ENCODE measurements at places on chromosomes 12 and 14. TPM values are rescaled to one million over a fixed set of nuclear protein-coding genes. Genes with fewer than 3 reads are reported as not detected.

DNA sequence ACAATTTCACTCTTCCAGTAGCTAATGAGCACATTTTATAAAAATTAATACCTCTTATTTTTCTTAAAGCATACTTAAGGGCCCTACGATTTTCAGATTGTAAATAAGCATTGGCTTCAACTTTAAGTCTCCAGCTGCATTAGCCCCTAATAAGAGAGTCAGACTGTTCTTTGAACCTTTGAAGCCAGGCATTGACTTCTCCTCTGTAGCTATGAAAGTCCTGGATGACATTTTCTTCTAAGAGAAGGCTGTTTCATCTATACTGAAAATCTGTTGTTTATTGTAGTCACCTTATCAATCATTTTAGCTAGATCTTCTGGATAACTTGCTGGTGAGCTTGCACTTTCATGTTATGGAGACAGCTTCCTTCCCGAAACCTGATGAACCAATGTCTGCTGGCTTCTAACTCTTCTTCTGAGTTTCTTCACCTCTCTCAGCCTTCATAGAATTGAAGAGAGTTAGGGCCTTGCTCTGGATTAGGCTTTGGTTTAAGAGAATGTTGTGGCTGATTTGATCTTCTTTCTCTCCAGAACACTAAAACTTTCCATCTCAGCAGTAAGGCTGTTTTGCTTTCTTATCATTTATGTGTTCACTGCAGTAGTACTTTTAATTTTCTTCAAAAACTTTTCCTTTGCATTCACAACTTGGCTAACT lies 377.1 kb upstream of the RGS6 start:
- peak overlapping the region; percentile 47 for H3K27ac ChIP-seq
- no peak for DNase-seq
- no peaks in the 10 kb centered on the region for H3K36me3 ChIP-seq

DNA sequence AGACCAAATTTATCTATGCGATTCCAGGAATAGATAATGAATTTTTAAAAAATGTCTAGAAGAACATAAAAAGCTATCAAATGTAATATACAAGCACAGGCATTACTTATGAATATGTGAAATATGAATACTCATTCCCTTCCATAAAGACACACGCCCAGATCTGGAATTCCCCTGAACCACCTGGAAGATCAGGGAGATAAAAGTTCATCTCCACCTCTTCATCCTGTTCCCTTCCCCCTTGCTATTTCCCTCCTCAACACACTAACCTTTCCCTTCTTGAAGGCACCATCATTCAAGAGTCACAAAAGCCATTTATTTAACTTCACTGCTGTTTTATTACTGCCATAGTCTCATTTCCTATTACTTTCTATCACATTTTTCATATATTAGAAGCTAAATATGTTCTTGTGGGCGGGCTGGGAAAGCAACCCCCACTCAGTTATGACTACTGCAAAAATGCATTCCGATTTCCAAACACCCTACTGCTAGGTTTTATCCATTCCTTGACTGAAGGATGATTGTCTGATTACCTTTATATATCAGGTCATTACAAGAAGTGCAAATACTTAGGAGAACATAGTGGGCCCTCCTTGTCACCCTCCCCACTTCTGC lies 16.1 kb downstream of the FGD6 start:
- peaks cover 43% of the 10 kb centered on the region for H3K4me1 ChIP-seq
- H3K27me3 ChIP-seq: no peaks in the 10 kb centered on the region
- H3K4me3 ChIP-seq: no peak overlapping the region
- no peaks in the 10 kb centered on the region for H3K36me3 ChIP-seq
- peak overlapping the region; percentile 68 for H3K27ac ChIP-seq

GRCh38 chr12:27971606-27972005 lies 927 bp downstream of the PTHLH start:
- peaks cover 99% of the 10 kb centered on the region for H3K27me3 ChIP-seq
- H3K36me3 ChIP-seq: no peaks in the 10 kb centered on the region
- H3K27ac ChIP-seq: no peak overlapping the region
- H3K4me3 ChIP-seq: no peak overlapping the region
- DNase-seq: no peak

DNA sequence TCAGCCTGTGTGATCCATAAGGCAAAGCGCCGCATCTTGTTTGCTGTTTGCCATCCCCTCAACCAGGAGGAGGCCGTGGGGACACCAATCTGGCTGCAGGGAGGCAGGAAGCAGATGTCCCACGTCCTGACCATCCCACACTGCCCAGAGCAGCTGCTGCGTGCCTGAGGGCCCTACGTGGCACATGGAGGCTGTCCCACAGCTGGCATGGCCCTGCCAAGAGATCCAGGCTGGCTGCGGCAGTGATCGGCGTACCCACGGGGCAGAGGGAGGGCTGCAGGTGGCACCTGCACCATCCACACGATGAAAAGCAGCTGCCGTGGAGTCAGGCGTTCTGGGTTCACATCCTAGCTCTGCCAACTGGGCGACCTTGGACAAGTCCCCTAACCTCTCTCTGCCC lies 42.0 kb downstream of the NCOR2 start:
- no peak overlapping the region for H3K4me3 ChIP-seq
- no peaks in the 10 kb centered on the region for H3K27me3 ChIP-seq
- H3K27ac ChIP-seq: no peak overlapping the region
- peaks cover 8% of the 10 kb centered on the region for H3K4me1 ChIP-seq
- no peak for DNase-seq

DNA sequence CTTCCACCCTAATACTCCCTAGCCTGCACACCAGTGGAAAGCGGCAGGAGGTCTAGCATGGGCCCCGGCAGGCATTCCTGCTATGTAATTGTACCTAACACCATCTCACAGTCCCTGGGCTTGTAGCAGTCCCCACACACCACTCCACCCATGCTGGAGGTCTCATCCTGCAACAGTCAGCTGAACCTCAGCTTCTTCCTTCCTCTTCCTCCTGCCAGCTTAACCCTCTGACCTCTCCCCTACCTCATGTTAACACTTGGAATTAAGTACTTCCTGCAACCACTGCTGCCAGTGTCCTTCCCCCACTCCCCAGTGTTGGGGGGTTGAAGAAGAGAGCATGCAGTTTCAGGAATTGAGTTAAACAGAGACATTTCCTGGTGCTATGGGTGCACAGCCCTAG lies 7.6 kb downstream of the ADCY4 start:
- no peaks in the 10 kb centered on the region for H3K27me3 ChIP-seq
- H3K27ac ChIP-seq: no peak overlapping the region
- peaks cover 7% of the 10 kb centered on the region for H3K4me1 ChIP-seq
- H3K36me3 ChIP-seq: no peaks in the 10 kb centered on the region

GRCh38 chr12:96907671-96908422 lies 790 bp downstream of the NEDD1 start:
- no peaks in the 10 kb centered on the region for H3K27me3 ChIP-seq
- peak overlapping the region; percentile 92 for H3K27ac ChIP-seq
- peaks cover 7% of the 10 kb centered on the region for H3K4me1 ChIP-seq

- H3K27me3 ChIP-seq: no peaks in the 10 kb centered on the region
- H3K27ac ChIP-seq: no peak overlapping the region
- H3K4me1 ChIP-seq: no peaks in the 10 kb centered on the region
- H3K36me3 ChIP-seq: no peaks in the 10 kb centered on the region
These were observed 83.8 kb downstream of the SLC38A6 start for GRCh38 chr14:61064856-61065255.

DNA sequence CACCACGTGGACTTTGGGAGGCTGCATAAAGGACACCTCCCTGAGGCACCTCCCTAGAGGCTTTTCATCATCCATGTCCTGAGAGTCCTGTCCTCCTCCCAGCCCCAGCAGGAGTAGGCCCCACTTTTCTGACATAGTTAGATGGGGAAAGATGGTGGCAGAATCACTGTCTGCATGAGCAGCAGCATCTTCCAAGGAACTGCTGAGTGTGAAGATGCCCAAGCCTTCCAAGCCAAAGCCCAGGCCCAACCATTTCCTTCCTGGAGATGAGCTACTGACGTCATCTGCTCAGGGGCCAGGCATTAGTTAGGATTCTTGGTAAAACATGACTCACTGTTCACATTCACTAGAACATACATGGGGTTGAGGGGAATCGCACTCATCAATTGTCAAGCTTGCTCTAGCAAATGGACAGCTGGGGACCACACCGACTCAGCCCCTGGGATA lies 37.3 kb downstream of the VDR start:
- no peaks in the 10 kb centered on the region for H3K36me3 ChIP-seq
- H3K27ac ChIP-seq: no peak overlapping the region
- H3K27me3 ChIP-seq: no peaks in the 10 kb centered on the region
- no peak overlapping the region for H3K4me3 ChIP-seq
- H3K4me1 ChIP-seq: peaks cover 12% of the 10 kb centered on the region

- no peak overlapping the region for H3K27ac ChIP-seq
- no peaks in the 10 kb centered on the region for H3K27me3 ChIP-seq
- DNase-seq: no peak
- no peak overlapping the region for H3K4me3 ChIP-seq
- peaks cover 33% of the 10 kb centered on the region for H3K4me1 ChIP-seq
- no peaks in the 10 kb centered on the region for H3K36me3 ChIP-seq
These were observed 222.9 kb downstream of the ZFP36L1 start for GRCh38 chr14:68569970-68570409.

DNA sequence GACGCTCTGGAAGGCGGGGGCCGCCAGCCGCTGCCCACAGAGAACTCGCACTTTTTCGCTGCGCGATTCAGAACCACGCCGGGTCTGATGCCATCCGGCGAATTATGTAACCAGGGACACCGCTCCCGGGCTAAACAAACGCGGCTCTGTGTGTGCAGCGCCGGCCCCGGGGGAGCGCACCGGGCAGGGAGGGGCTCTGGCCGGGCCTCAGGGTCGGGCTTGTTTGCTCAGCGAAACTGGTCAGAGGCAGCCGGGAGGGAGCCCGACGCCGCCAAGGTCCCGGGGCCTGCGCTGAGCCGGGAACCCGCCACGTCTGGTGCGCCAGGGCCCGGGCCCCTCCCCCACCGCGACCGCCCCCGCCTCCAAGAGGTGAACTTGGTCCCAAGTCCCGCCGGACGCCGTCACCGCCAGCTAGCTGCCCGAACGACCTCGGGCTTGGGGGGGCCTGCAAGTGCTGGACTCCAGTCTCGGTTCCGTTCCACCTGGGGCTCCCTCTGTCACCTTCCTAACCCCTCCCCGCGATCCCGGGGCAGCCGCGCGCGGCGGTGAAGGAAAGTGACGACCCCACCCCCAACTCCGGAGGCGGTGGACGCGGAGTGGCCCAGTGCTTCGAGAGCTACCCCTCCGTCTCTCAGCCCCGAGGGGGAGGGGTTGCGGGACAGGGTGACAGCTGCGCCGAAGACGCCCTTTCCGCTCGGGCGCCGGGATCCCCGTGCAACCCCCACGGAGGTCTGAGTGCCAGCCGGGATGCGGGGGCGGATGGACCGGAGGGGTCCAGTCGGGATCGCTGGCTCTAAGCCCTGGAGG lies 848 bp downstream of the CTDSP2 start:
- H3K36me3 ChIP-seq: no peaks in the 10 kb centered on the region
- peaks cover 44% of the 10 kb centered on the region for H3K4me1 ChIP-seq
- peak; percentile 77 for DNase-seq
- peak overlapping the region; percentile 72 for H3K4me3 ChIP-seq
- no peaks in the 10 kb centered on the region for H3K27me3 ChIP-seq

GRCh38 chr14:54483846-54484245 lies 4.9 kb downstream of the GMFB start:
- no peak overlapping the region for H3K4me3 ChIP-seq
- no peak for DNase-seq
- no peaks in the 10 kb centered on the region for H3K27me3 ChIP-seq
- peak overlapping the region; percentile 39 for H3K27ac ChIP-seq
- peaks cover 6% of the 10 kb centered on the region for H3K36me3 ChIP-seq

DNA sequence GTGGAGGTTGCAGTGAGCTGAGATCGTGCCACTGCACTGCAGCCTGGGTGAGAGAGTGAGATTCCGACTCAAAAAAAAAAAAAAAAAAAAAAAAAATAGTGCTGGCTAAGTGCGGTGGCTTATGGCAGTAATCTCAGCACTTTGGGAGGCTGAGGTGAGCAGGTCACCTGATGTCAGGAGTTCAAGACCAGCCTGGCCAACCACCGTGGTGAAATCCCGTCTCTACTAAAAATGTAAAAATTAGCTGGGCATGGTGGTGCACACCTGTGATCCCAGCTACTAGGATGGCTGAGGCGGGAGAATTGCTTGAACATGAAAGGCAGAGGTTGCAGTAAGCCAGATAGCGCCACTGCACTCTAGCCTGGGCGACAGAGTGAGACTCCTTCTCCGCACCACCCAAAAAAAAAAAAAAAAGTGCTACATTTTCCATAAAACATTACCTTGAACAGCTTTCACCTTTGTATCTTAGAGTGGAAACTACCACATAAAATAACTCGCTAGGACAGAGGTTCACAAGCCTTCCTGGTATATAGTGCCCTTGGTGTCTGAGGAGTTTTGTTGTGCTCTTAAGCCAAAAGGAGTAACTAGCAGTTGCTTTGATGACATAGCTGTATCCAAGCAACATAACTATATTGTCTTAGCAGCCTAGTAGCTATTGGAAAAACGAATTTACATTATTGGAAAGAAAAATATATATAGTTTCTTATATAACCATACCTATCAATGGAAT lies 11.1 kb downstream of the PTGES3 start:
- H3K4me1 ChIP-seq: peaks cover 58% of the 10 kb centered on the region
- H3K36me3 ChIP-seq: no peaks in the 10 kb centered on the region
- H3K27ac ChIP-seq: peak overlapping the region; percentile 80
- H3K4me3 ChIP-seq: no peak overlapping the region

DNA sequence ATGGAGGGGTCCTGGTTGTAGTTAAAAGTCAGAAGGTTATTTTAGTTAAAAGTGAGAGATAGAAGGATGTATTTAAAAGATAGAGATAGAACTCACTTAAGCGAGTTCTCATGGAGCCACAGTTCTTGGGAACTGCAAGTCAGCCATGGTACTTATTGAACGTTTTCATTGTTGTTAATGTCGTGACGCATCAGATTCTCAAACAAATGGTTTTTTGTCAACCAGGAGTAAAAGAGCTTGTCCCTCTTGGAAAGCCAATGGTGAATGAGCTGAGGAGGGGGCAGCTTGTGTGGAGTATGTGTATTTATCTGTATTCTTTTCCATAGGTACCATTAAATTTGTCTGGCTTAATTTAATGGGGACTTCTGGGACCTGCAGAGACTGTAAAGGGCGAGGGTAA lies 68.6 kb downstream of the FIGNL2 start:
- H3K4me1 ChIP-seq: peaks cover 2% of the 10 kb centered on the region
- H3K36me3 ChIP-seq: no peaks in the 10 kb centered on the region
- no peak for DNase-seq
- H3K27ac ChIP-seq: no peak overlapping the region

DNA sequence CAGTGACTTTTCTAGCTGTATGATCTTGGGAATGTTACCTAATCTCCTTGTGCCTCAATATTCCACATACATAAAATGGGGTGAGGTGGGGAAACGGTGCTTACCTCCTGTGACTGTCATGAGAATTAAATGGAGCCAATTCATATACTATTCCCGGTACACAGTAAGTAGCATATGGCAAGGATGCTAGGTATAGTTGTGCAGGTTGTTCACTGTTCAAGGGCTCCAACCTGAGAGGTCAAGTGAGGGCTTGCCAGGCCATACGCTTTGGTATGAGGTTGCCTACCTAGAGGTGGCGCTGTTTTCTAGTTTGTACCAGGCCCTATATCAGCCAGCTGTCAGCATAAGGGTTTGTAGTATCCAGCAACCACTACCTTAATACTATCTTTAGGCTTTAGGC lies 3.6 kb upstream of the BATF start:
- no peaks in the 10 kb centered on the region for H3K4me1 ChIP-seq
- peaks cover 6% of the 10 kb centered on the region for H3K27me3 ChIP-seq
- DNase-seq: no peak
- H3K27ac ChIP-seq: no peak overlapping the region

- H3K4me1 ChIP-seq: no peaks in the 10 kb centered on the region
- H3K27me3 ChIP-seq: no peaks in the 10 kb centered on the region
- H3K4me3 ChIP-seq: no peak overlapping the region
- no peak overlapping the region for H3K27ac ChIP-seq
- H3K36me3 ChIP-seq: no peaks in the 10 kb centered on the region
These were observed 172.2 kb upstream of the GZMB start for GRCh38 chr14:24806061-24806678.

KCNJ8 gene
- 3.7 TPM for total RNA-seq

EML1 gene
- 20.6 TPM for total RNA-seq
